ENCODE measurements at places on chromosomes 5 and 9.

DNA sequence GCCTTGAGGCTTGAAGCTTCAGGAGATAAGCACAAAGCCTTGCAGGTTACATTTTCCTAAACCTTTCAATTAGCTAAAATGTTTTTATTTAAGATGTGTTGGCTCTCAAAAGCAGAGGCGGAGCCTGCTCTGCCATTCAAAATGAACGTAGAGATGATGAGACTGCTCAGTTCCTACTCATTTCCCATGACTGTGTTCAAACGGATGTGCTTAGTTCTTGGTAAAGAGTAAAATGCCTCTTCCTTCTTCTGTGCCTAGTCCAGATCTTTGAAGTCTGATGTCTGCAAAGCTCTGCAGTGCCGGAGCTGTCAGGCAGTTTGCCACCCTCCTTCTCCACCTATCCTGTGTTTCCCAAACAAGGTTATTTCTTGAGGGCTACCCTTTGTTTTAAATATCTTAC, 46.3 kb upstream of the ADAMTSL1 start:
- H3K4me3 ChIP-seq = no peak overlapping the region
- no peak overlapping the region for H3K27ac ChIP-seq
- DNase-seq = no peak
- H3K36me3 ChIP-seq = no peaks in the 10 kb centered on the region
- H3K27me3 ChIP-seq = no peaks in the 10 kb centered on the region

GRCh38 chr5:34059977-34060376, 17.0 kb upstream of the C1QTNF3 start:
- no peak for DNase-seq
- H3K4me3 ChIP-seq = no peak overlapping the region
- H3K27me3 ChIP-seq = no peaks in the 10 kb centered on the region
- H3K27ac ChIP-seq = no peak overlapping the region
- no peaks in the 10 kb centered on the region for H3K36me3 ChIP-seq

- H3K4me1 ChIP-seq = no peaks in the 10 kb centered on the region
- no peaks in the 10 kb centered on the region for H3K36me3 ChIP-seq
- no peak overlapping the region for H3K27ac ChIP-seq
- DNase-seq = no peak
- no peak overlapping the region for H3K4me3 ChIP-seq
Measured at GRCh38 chr5:148696187-148697036, 42.1 kb upstream of the HTR4 start.

- H3K27me3 ChIP-seq = peaks cover 17% of the 10 kb centered on the region
- no peak overlapping the region for H3K27ac ChIP-seq
- H3K4me1 ChIP-seq = peaks cover 4% of the 10 kb centered on the region
- H3K4me3 ChIP-seq = no peak overlapping the region
Measured at GRCh38 chr5:315488-316209, 5.9 kb upstream of the AHRR start.

Data from keratinocyte (primary cell).